CD4-positive, alpha-beta T cell treated with Interleukin-15 for 1 hour (primary cell): ENCODE measurements at places on chromosomes 7 and 10.
A peak's percentile ranks its signal among the peaks of the same experiment; 100 is the strongest.

GRCh38 chr7:155181768-155182167, 111.6 kb downstream of the HTR5A start:
- no peak for DNase-seq

- DNase-seq, result no peak
These were observed 218.7 kb upstream of the AOAH start for GRCh38 chr7:36942955-36943354.

DNA sequence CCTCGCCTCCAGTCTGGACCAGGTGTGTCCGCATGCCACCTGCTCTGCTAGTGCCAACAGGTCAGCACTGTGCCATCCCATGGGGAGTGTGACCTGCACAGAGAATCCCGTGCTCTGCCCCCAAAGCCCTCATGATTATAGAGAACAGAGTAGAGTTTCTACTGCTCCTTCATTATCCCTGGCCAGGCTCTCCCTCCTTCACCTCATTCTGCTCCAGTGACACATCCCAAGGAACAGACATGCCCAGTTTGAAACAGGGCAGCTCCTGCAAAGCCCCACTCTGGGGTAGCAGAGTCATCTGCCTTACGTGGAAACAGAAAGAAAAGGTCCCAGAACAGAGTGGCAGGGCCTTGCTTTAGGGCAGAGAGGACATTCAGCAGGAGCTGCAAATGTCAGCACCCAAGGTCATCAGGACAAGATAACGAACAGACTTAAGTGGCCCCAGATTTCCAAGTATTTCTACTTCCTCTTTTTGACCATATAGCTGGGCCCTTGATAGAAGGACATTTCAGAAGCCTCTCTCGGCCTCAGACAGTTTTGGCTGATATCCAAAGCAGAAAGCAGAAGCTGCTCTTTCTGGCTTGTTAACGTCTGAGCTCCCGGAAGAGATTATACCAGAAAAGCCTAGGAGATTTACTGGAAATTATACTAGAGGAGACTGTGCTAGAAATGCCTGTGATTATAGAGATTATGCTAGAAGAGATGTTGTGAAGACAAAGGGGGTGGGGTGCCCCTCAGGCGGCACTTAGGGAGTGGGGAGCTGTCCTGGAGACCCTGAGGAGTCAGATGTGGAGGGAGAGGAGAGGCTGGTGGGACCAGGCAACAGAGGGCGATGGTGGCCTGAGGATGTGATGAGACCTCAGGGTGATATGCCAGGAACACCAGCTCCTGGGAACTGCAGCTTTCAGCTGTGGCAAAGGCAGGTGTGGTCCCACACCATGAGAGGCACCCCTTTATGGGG, 12.6 kb downstream of the TMEM176B start:
- peak; percentile 52 for DNase-seq

DNA sequence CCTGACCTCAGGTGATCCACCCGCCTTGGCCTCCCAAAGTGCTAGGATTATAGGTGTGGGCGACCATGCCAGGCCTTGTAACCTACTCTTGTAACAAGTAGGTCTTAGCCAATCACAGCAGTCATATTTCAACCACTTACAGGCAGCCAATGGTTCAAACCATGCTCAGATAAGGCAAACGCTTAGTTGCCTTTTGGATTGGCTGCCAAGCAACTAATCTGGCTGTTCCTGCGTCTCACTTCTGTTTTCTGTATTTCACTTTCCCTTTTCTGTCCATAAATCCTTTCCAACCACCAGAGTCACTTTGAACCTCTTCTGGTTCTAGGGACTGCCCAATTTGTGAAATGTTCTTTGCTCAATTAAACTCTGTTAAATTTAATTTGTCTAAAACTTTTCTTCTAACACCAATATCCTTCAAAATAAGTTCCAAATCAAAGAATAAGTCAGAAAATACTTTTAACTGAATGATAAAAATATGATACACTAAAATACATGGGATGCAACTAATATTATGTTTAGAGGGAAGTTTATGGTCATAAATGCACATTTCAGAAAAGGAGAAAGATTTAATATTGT, 19.1 kb upstream of the PRF1 start:
- DNase-seq, result no peak

GRCh38 chr7:39022796-39023195, 45.1 kb downstream of the POU6F2 start:
- DNase-seq, result no peak

DNA sequence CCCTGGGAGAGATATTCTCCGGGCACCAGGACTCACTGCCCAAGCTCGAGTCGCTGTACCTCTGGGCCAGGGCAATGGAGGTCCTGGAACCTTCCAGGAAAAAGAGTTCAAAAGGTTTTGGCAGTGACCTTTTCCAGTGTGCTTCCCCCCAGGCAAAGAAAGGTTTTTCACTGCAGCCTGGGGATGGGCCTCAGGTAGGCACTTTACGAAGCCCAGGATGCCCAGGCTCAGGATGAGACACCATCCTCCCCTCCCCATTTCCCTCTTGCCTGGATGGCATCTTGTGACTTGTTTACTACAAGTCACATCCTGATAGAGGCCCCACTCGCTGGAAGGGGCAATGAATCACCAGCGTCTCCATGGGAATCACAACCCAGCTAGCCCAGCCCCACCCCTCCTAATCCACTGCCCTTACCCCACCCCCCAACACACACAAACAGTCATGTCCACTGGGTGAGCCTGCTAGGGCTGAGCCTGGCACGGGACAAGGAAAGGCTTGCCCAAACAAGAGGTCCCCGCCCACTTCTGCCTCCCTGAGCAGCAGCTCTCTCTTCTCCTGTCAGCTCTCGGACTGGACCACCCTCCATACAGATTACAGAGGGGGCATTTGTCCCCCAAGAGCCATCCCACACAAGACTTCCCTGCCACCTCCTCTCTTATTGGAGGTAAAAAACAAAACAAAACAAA, 93.8 kb upstream of the SMNDC1 start:
- DNase-seq, result peak; percentile 52

GRCh38 chr10:49471532-49471931, 67.4 kb downstream of the ERCC6 start:
- DNase-seq, result no peak

- peak; percentile 92 for DNase-seq
These were observed 178.6 kb upstream of the INHBA start for GRCh38 chr7:41881331-41882130.

DNA sequence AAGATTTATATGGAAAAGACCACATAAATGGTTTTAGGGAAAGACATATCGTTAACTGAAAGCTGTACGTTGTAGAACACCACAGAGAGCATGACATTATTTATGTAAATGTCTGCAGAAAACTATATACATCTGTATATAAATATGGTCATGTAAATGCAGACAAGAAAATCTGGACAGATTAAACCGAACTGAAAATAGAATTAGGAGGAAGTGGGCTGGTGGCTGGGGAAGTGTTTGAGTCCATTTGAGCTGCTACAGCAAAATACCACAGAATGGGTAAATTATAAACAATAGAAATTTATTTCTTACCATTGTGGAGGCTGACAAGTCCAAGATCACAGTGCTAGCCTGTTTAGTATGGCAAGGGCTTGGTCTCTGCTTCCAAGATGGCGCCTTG, 56.3 kb upstream of the USP6NL start:
- no peak for DNase-seq

- no peak for DNase-seq
These were observed 486 bp downstream of the CACNA2D1 start for GRCh38 chr7:82443036-82443546.

- DNase-seq, result no peak
These were observed 12.0 kb upstream of the DHTKD1 start for GRCh38 chr10:12056748-12057147.
